AG10803 (cell line): ENCODE measurements at places on chromosomes 3 and 15.
A peak's percentile ranks its signal among the peaks of the same experiment; 100 is the strongest.

DNA sequence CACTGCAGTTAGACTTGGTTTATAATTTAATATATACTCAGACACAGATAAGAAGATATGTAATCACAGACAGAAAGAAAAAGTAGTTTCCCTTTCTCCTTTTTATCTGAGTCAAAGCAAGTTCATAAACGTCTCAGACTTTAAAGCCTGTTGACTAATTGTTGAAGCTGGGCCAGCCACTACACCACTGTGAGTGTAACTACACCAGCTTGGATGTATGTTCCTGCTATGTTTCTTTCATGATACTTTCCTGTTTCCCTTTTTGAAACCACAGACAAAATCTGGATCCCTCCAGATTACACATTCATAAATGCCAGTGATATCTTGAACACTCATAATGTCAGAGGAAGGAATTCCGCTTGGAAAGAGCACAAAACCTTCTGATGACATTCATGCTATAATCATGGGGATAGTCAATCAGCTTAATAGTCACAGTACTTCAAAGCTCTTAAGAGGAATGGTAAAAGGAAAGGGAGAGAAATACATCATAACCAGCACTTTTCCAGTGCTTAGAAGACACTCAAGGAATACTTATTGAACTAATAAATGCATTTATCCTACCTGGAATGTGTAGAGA is 32.0 kb downstream of the KCNMB2 start:
- no peak for DNase-seq

DNA sequence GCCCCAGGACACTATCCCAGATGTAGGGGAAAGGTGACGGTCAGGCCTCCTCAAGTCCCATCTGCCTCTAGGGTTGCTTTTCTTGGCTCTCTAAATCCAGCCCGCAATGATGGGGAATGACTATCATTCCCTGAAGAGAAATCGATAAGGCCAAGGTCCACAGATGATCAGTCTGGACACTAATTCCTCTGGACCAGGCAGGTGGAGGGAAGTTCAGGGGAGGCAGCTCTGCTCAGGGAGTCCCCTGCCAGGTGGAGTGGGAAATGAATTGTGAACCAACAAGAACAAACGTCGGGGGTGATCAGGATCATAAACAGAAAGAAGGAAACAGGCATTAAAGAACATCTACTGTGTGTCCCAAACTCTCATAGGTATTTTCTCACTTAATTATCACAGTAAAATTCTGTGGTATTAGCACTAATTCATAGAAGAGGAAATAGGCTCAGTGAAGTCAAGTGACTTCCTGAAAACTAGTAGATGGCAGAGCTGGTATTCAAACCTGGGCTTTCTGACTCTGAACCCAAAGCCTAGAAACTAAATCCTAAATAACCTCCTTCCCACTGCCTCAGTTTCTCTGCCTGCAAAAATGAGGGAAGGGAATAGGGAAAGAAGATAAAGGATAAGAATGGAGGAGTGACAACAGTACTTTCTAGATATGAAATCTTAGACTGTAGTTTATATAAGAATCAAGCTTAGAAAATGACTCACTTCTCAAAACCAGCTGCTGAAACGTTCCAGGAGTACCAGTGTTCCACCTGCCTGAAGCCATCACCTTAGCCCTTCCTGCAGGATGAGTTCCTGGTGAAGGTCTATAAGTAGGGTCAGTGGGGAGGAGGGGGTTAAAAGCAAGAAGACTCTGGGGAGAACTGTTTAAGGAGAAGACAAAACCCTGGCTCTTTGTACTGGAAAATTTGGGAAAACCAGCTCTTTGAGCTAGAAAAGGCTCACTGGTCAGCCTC is 7.5 kb downstream of the BMF start:
- no peak for DNase-seq

- DNase-seq = no peak
Observed at GRCh38 chr15:75140080-75140879, 61.4 kb upstream of the C15orf39 start.

GRCh38 chr3:64426551-64426950 is 201.3 kb upstream of the PRICKLE2 start:
- DNase-seq = no peak

- no peak for DNase-seq
Observed at GRCh38 chr3:47895241-47895640, 92.3 kb downstream of the DHX30 start.

DNA sequence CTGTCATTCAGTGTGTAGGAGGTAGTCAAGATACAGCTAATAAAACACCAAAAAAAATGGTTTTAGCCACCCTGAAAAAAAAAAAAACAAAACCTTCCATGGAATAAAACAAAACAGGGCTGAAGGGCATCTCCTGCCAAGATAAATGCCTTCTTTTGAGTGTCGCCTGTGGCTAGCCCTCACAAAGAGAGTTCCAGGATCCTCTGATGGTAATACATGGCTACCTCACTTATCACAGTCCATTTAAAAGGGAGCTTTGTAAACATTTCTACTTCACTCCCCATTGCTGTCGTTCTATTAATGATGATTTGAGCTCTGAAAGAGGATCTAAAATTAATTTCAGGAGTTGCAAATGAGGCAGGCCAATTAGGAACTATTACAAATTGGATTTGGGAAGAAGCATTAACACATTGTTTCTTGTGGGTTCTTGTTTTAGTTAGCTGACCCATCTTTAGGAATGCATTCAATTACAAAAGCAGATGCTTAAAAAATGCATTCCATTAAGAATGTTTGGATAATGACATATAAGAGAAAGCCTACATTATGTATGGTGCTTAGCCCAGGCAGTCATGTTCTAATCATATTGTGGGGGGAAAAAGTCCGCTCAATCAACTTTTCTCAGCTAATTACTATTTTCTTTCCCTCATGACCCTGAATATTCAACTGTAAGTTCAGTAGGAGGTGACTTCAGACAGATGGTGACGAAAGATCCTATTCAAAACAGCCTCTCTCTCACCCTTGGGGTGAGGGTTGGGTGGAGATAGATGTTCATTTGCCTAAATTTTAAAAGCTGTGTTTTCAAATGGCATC is 255.1 kb upstream of the WNT5A start:
- peak; percentile 59 for DNase-seq

DNA sequence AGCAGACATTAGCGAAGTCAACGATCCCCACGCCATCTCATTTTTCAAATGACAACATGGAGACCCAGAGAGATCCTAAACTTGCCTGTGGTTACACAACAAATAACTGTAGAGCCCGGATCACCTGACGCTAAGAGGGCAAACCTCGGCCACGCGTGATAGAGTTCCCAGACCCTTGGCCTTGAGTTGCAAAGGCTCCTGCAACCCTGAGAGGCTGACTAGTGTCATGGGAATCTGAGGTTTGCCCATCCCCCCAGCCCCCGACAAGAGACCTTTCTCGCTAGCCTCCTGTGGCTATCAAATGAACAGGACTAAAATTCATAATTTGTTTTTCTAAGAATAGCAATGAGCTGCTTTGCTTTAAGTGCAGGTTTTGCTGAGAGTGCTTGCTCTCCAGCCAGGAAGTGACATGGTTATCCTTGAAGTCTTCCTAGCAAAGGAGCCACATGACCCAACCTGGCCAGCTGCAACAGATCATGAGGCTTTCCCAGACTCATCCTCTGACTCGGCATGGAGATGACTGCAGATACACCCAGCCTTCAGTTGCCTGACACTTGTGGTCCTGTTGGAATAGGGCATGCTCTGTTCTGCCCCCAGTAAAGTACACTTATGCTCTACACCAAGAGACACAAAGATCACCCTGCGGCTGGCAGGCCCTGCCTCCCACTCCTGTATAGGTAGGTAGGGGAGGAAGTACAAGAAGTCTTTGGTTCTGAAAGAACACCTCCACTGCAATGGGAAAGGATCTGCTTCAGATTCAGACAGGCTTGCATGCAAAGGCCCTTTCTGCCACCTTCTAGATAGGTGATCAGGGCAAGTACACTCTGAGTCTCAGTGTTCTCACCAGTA is 36.0 kb downstream of the MCF2L2 start:
- DNase-seq = no peak

DNA sequence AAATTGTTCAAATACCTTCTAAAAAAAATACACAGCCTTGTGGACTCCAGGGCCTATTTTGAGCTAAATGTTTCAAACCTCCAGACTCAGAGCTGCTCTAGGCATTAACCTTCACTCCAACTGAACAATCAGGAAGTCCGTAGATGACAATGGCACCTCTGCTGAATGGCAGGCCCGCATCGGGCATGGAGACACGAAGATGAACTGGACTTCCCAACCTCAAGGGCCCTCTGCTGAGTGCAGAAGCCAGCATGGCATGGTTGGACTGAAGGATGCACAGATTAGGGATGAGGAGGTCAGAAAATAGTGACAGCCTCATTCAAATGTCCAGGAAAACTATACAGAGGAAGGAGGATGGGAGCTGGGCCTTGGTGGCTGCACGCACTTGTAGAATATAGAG is 2.2 kb downstream of the FAM174B start:
- DNase-seq = no peak

DNA sequence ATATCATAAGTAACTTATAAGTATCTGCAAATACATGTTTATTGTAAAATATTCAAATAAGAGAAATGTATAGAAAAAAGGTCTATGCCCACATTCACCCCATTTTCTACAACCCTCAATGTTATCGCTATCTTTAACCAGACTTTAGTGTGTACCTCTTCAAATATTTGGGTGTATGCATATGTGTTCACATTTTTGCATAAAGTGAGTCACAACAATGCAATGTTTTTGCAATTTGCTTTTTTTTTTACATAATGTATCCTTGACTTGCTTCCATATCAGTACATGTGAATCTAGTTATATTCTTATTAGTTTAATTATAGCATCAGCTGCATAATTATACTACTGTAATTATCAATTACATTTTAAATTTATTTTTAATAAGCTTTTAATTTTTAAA is 117.3 kb upstream of the LYSMD4 start:
- peak; percentile 2 for DNase-seq

- DNase-seq = no peak
Observed at GRCh38 chr3:43995547-43996378, 245.9 kb upstream of the TOPAZ1 start.

DNA sequence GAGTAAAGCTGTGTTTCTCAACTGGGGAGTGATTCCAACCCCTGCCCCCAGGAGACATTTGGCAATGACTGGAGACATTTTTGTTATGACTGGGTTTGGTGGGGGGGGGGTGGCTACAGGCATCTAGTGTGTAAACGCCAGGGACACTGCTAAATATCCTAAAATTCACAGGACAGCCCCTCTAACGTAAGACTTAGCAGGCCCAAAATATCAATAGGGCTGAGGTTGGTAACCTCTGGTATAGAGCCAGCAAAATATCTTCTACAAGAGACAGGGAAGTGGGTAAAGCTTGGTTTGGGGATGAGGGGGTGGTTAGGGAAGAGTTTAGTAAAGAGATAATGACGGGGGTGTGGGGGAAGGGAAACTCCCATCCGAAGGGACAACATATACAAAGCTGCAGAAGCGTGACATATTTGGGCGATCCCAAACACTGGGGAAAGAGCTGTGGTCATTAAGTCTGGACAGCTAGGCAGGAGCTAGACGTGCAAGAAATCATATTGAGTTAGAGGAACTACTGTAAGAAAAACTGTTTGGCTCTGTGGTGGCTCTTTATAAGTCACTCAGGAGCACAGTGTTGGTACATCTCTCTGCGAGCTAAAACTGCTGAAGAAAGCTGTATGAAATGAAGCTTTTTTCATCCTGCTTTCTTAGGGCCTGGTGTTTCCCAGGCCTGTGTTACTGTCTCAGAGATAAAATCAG is 697 bp upstream of the TRIM69 start:
- peak; percentile 31 for DNase-seq

- no peak for DNase-seq
Observed at GRCh38 chr3:64319391-64319790, 94.1 kb upstream of the PRICKLE2 start.

GRCh38 chr3:74139648-74140047 is 474.8 kb downstream of the CNTN3 start:
- DNase-seq = peak; percentile 14

DNA sequence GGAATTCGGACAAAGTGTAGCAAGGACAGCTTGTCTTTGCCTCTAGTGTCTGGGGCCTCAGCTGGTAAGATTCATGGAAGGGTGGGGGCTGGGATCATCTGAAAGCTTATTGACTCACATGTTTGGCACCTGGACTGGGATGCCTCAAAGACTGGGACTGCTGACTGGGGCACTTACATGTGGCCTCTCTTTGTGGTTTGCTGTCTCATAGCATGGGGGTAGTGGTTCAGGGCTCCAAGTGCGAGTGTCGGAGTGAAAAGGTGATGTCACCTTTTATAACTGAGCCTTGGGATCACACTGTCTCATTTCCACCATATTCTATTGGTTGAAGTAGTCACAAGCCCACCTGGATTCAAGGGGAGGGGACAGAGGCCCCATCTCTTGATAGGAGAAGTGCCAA is 6.8 kb downstream of the MFSD1 start:
- peak; percentile 85 for DNase-seq

DNA sequence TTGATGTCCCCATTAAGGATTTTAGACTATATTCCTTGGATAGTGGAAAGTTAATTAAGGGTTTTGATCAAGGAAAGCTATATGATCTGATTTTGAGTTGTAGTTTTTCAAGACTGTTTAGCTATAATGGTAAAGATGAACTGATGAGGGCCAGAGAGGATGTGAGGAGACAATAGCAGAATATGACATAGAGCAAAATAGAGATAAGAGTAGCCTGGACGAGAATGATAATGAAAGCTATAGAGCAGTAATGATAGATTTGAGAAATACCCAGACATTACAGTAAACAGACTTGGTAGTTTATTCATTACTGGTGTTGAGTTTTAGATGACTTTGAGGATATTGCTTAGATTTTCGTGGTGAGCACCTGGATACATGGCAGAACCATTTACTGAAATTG is 3.8 kb downstream of the SUCNR1 start:
- no peak for DNase-seq

- no peak for DNase-seq
Observed at GRCh38 chr3:5463991-5464390, 276.5 kb downstream of the EDEM1 start.

DNA sequence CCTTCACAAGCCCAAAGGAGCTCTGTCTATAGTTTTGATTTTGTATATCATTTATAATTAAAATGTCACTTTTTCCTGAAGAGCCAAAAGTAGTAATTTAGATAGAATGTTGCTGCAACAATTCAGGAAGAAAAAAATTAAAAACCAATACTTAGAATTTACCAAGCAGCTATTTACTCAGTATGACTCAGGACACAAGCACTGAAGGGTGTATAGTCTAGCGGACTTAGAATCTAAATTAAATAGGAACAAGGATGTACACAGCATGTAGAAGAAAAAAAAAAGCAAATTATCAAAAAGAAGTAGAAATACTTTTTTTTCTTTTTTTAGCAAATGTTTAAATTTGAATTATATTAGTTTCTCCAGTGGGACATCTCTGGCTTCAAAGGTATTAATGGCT is 31.6 kb downstream of the PGBD4 start:
- DNase-seq = no peak

DNA sequence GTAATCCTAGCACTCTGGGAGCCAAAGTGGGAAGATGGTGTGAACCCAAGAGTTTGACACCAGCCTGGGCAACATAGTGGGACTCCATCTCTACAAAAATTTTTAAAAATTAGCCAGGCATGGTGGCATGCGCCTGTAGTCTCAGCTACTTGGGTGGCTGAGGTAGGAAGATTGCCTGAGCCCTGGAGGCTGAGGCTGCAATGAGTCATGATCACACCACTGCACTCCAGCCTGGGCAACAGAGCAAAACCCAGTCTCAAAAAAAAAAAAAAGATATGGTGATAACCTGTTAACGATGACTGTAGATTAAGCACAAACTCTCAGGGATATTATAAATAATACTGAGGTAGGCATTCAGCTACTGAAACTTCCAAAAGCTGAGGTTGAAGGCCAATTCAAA is 107.5 kb downstream of the SLC49A4 start:
- no peak for DNase-seq

GRCh38 chr15:34114739-34115138 is 12.9 kb downstream of the PGBD4 start:
- no peak for DNase-seq

GRCh38 chr3:31129241-31129640 is 234.8 kb upstream of the GADL1 start:
- DNase-seq = no peak
